ENCODE measurements at places on chromosomes 2 and 18. TPM values are rescaled to one million over a fixed set of nuclear protein-coding genes. Genes with fewer than 3 reads are reported as not detected.

The RESP18 gene
- total RNA-seq, result not detected

The SKOR2 gene
- total RNA-seq, result not detected

The C2orf80 gene
- not detected for total RNA-seq

The RAD51AP2 gene
- total RNA-seq, result not detected

The HRH4 gene
- total RNA-seq, result 0.05 TPM
